CD4-positive, alpha-beta T cell treated with Interleukin-17A for 1 hour (primary cell): ENCODE measurements at places on chromosomes 3 and 15.

DNA sequence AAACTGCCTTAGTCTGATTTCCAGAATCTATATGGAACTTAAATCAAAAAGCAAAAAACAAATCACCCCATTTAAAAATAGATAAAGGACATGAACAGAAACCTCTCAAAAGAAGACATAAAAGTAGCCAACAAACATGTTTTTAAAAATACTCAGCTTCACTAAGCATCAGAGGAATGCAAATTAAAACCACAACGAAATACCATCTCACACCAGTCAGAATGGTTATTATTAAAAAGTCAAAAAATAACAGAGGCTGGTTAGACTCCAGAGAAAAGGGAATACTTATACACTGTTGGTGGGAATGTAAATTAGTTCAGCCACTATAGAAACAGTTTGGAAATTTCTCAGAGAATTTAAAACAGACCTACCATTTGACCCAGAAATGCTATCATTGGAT, 367.9 kb downstream of the ZIC4 start:
- DNase-seq, result no peak

DNA sequence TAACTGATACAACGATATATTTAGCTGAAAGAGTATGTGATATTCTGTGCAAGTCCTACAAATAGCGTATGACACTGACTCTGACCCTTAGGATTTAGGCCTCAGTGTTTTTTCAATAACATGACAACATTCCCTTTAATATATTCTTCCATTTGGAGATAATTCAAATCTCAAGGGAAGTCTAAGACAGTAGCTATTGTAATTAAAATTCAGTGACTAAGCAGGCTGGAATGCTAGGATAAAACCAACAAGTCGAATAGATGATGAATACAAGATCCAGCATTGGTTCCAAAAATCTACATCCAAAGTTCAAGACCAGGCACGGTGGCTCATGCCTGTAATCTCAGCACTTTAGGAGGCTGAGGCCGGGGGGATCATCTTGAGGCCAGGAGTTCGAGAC, 56.2 kb downstream of the QTRT2 start:
- no peak for DNase-seq

DNA sequence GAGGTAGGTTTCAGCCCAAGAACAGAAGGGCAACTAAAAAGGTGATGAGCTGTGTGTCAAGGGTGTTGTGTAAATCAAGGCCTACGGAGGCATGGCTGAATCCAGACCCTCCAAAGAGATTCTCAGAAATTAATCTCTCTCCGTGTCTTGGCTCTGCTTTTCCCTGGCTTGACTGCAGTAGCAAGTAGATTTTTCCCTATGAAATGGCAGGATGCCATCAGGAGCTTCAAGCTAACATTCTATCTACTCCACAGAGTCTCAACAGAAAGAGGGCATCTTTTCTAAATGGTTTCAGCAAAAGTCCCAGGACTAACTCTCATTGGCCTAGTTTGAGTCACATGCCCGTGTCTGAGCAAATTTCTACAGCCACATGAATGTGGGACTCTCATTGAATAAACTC, 58.3 kb downstream of the LSM3 start:
- DNase-seq, result no peak

DNA sequence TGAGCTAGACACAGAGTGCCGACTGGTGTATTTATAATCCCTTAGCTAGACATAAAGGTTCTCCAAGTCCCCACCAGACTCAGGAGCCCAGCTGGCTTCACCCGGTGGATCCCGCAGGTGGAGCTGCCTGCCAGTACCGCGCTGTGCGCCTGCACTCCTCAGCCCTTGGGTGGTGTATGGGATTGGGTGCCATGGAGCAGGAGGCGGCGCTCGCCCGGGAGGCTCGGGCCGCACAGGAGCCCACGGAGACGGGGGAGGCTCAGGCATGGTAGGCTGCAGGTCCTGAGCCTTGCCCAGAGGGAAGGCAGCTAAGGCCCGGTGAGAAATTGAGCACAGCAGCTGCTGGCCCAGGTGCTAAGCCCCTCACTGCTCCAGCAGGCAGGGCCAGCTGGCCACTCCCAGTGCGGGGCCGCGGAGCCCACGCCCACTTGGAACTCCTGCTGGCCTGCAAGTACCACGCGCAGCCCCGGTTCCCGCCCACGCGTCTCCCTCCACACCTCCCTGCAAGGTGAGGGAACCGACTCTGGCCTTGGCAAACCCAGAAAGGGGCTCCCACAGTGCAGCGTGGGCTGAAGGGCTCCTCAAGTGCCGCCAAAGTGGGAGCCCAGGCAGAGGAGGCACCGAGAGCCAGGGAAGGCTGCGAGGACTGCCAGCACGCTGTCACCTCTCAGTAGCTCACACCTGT, 109.7 kb downstream of the NSMCE3 start:
- DNase-seq, result no peak

DNA sequence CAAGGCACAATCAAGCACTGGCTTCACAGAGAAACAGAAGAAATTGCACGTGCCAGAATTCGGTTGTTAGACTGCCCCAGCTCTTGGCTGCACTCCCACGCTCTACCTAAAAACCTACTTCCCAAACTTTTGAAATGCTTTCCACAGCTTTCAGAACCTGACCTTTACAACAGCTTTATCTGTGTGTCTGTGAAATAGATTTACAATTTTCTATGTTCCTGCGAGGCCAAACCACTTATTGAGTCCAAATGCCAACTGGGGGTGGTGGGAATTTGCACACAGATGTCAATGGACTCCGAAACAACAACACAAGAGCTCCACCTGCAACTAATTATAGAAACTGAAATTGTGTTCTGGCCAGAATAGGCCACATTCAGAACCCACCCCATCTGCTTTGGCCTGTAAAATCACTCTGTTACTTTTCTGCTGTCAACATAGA, 44.6 kb downstream of the ERC2 start:
- no peak for DNase-seq

DNA sequence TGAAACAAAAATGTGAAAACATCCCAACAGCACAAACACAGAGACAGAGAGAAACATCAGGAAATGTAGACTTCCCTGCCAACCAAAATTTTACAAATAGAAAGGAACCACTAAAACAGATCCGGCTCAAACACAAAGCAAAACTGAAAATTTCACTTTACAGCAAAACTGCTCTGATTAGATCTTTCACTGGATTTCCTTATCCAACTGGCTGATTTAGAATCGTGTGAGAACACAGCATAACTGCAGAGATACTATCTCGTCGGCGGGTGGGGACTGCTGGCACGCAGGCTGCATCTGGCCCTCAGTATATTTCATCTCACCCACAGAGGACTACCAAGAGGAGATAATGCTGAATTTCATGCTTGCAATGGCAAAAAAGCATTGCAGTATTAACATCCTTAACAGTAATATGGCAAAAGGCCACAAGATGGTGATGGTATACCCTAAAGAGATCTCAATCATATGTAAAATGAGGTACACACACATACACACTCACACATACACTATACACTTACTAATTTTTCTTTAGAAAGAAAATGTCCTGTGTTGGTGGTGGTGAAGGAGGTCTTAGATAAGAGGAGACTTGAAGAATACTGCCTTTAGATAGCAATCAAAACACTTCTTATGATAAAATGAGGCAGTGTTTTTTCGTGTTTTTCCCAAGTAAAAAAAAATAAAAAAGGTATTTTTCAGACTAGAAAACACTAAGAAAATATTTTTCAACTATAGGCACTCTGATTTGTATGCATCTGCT, 10.6 kb upstream of the LEO1 start:
- DNase-seq, result peak; percentile 81

GRCh38 chr3:126964261-126964660, 18.7 kb upstream of the PLXNA1 start:
- DNase-seq, result no peak

DNA sequence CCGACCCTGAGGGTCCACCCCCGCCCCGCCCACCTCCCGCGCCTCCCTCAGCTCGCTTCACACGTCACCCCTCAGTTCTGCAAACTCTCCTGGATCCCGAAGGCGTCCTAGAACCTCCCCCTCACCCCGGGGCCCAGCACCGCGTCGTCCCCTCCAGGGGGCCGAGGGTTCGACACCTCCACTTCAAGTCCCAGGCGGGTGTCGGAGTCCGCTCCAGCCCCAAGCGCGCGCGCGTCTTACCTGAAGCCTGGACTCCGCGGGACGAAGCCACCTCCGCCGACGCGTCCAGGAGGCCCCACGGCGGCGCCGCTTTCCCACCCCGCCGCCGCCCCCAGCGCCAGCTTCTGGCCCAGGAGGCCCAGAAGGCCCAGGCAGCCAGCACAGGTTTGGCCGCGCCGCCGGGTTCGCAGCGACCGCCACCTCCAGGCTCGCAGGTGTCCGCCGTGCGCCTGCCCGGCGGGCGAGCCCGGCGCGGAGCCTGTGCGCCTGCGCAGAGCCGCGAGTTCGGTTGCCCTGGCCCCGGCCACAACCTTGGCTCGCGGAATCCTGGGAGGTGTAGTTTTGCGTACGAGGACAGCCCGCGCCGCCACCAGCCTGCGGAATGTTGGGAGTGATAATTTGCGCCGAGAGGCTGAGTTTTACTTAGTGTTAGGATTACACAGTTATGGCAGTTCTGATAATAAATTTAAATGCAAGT, at the start of gene POMGNT2:
TSS of gene POMGNT2 (minus strand) at position 484 of the 697 bp plus-strand sequence. CDS start 24,648 bp downstream, outside the sequence.
- peak; percentile 91 for DNase-seq

DNA sequence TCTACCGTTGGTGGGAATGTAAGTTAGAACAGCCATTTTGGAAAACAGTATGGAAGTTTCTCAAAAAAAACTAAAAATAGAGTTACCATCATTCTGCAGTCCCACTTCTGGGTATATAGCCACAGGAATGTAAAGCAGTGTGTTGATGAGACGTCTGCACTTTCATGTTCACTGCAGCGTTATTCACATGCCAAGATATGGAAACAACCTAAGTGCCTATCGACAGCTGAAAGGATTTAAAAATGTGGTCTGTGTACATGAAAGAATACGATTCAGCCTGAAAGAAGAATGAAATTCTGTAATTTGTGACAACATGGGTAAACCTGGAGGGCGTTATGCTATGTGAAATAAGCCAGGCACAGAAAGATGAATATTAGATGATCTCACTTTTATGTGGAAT, 157.7 kb downstream of the THSD4 start:
- DNase-seq, result no peak

DNA sequence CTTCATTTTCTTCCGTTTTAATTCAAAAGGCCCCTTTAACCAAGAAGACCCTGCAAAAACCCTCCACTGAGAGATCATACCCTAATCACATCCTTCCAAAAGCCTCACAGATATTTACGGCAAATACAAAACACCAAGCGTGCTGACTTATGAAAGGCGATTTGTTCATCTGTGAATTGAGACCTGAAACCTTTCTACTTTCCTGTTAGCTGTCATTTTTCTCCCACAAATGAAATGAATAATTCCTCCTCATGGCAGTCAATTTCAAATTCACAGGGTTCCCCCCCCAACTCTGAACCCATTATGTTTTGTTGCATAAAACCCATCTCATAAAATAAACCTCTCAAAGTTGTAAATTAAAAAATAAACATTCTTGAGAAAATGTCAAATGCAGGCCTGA, 149.6 kb downstream of the PDZRN3 start:
- no peak for DNase-seq

GRCh38 chr15:99963976-99964375, 230.7 kb upstream of the LYSMD4 start:
- DNase-seq, result no peak

DNA sequence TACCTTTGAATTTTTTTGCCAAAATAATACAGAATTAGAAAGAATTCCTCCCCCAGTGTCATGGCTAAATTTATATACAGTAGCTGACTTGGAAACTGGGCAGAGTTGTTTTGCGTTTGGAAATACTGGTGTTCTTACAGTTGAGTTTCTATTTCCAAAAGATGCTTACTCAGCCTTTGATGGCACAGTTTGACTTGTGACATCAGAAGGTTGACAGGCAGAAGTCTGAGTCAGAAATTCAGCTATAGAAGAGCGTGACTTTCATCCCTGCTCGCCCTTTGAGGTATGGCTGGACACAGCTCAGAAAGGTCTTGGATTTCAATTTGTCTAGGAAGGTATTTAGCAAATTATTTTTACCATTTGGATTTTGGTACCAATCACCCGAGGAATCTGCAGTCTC, 175.8 kb downstream of the VGLL4 start:
- DNase-seq, result no peak

DNA sequence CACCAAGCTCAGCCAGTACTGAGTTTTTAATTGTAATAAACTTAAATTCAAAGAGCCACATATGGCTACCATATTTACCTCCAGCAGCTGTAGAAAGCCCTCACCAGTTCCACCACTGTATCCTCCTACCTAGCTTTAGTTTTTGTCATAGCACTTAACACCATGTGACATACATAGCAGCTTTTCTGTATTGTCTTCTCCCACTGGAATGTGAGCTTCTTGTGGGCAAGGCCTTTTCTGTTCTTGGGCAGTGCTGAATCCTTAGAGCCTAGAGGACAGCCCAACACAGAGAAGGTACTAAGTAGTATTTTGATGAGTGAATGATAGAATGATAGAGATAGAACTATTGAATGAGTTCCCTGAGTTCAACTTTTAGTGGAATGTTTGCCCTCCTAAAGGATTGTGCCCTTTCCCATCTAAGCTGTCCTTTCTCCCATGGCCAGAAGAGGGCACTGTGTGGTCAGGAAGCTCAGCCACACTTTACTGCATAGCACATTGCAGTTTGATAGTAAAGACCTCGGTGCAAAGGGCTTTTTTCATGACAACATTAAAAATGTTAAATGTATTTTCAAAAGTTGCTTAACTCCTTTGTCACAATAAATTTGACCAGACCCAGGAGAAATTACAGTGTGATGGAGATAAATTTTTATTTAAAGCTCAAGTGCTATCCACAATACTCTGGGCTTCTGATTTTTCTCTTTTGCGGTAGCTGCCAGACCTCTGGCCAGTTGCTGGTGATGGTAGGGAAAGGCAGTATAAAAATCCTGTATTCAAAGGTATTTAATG, 115.8 kb downstream of the GHSR start:
- peak; percentile 64 for DNase-seq

GRCh38 chr3:124291008-124291407, 299.1 kb upstream of the ROPN1 start:
- DNase-seq, result no peak

- peak; percentile 37 for DNase-seq
These were observed 951 bp downstream of the GPR62 start for GRCh38 chr3:51955893-51956770.

DNA sequence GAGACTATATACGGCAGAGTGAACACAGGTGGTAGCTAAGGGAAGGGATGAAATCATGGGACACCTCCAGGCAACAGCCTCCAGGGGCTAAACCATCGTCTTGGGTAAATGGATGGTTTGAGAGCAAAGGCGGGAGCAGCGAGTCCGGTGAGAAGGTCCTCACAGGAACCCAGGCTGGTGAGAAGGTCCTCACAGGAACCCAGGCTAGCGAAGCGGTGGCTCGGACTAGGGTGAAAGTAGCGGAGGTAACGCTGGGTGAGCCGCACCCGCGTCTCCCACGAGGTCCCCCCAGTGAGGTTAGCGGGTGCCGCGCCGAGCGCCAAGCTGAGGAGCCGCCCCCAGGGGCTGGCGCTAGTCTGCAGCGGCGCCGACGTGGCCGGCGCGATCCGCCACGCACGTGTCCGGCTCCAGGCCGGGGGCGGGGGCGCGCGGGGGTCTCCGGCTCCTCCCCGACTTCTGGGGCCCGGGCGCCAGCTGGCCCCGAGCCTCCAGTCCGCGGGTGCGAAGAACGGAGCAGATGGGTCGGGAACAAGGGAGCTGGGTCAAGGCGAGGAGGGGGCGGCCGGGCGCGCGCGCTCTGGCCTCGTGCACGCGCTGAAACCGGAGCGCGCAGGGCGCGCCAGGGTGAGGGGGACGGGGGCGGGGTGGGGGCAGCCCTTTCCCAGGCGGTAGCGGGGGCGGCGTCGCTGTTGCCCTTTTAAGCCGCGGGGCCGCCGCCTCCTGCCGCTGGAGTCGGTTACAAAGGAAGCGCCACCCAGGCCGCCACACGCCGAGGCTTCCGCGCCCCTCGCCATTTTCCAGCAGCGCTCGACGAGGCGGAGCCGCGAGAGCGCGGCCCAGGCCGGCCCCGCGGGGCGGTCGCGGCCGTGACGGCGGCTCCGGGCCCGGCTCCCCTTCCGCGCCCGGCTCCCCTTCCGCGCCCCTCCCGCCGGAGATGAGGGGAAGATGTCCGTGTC, at the start of gene UBE2Q2:
TSS of gene UBE2Q2 (plus strand) at position 726 of the 956 bp plus-strand sequence. CDS start at position 946, 220 bp downstream.
- peak; percentile 79 for DNase-seq
